ENCODE measurements at places on chromosomes 6 and 20.
A peak's percentile ranks its signal among the peaks of the same experiment; 100 is the strongest.

DNA sequence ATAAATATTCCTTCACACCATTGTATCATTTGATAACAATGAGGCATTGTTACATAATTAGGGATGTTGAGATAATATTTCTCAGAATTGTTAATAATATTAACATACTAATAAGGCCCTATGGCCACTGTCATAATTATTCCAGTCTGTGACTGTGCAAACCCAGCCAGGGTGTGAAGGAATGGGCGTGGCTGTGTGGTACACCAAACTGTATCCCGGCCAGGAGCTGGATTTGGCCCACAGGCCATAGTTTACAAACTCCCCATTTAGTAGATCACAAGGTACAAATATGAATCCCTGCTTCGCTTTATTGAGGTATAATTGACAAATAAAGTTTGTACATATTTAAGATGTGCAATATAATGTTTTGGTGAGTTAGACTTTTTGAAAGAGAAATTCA is 894.7 kb downstream of the C6orf118 start:
- DNase-seq, result no peak

- DNase-seq, result no peak
Observed at GRCh38 chr6:144912474-144912873, 627.3 kb downstream of the UTRN start.

GRCh38 chr6:75065523-75065922 is 140.3 kb downstream of the COL12A1 start:
- peak; percentile 34 for DNase-seq

GRCh38 chr6:128560966-128561365 is 40.6 kb upstream of the PTPRK start:
- DNase-seq, result no peak

- DNase-seq, result no peak
Observed at GRCh38 chr6:132068766-132069165, 117.6 kb upstream of the CCN2 start.

DNA sequence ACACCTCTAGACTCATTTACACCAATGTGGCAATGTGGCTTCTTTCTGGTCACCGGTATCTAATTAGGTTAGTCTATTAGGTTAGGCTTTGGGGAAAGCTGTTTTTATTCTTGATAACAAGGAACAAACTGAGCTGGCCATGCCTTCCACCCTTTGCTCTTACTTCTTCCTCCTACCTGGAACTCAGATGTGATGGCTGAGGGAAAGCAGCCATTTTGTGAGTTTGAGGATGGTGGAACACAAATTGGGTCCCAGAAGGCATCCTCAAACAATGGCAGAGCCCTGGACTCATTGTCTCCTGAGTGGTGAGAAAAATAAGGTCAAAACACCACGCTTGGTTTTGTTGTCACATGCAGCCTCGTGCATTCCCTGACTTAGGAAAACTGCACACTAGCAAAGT is 7.7 kb downstream of the CDH4 start:
- no peak for DNase-seq

GRCh38 chr6:140340795-140341194 is 966.3 kb upstream of the CITED2 start:
- DNase-seq, result no peak

GRCh38 chr6:5718231-5718947 is 288.3 kb downstream of the NRN1 start:
- no peak for DNase-seq

DNA sequence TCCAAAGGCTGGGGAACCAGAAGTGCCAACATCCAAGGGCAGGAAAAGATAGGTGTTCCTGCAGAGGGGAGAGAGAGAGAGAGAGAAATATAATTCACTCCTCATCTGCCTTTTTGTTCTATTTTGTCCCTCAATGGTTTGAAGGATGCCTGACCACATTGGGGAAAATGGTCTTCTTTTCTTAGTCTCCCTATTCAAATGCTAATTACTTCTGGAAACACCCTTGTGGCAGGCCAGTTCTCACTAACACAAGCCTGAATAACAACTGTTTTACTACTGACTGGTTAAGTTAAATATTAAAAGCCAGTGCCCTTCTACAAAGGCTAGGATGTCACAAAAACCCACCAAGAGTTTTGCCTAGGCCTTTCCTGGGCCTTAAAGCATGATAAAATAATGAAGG is 425.4 kb upstream of the HTR1E start:
- DNase-seq, result no peak

GRCh38 chr20:43460172-43460829 is 2.6 kb downstream of the SRSF6 start:
- no peak for DNase-seq

DNA sequence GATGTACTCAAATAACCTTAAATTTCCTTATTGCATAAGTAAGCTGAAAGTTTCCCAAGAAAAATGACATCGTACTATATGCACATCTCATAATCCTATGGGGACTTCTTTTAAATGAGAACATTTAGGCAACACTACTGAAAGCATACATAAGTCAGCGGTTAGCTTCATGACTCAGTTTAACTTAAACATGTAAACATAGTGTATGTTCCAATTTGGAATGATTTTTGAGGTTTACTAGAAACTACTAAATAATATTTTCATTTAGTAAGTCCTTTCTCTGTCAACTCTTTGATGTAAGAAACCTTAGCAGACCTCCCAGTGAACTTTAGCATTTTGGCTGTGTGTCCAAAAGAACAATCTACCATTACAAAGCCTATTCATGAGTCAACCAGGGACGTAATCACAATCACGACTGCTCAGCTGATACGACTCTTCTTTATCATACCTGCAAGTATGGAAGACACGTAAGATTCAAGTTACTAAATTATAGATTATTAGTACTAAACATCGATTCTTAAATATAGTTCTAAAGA is 19.3 kb downstream of the HIVEP2 start:
- DNase-seq, result no peak

GRCh38 chr20:44644667-44645131 is 6.8 kb downstream of the ADA start:
- DNase-seq, result no peak

DNA sequence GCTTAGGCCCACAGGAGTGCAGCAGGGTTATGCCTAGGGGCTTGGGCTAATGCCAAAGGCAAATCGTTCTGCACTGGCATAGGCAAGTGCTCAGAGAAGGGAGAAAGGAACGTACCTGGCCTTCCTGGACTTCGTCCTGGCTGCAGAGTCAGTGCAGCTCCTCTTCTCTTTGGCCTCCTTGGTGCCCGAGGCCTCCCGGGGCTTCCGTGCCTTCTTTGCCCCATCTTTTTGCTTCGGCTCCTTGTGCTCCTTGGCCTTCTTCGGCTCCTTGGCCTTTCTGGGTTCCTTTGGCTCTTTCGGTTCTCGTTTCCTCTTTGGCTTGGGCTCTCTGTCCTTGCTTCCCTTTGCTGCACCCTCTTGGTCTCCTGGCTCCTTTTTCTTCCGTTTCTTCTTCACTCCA is 85.2 kb downstream of the CHD6 start:
- DNase-seq, result no peak

DNA sequence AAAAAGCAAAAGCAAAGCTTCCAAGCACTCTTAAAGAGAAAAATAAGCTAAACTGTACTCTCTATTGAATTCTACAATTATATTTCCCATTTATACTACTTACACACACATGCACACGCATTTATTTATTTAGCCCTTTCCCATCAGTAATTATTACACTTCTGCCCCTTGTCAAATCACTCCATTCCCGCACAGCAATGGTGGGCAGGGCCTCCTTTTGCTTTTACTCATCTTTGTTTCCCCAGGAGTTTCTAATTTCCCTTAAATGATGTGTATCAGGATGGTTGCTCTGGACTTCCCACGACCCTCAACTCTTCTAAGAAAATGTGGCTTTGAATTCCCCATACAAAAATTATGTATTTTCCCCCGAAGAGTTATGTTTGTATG is 19.9 kb downstream of the PXT1 start:
- DNase-seq, result no peak

DNA sequence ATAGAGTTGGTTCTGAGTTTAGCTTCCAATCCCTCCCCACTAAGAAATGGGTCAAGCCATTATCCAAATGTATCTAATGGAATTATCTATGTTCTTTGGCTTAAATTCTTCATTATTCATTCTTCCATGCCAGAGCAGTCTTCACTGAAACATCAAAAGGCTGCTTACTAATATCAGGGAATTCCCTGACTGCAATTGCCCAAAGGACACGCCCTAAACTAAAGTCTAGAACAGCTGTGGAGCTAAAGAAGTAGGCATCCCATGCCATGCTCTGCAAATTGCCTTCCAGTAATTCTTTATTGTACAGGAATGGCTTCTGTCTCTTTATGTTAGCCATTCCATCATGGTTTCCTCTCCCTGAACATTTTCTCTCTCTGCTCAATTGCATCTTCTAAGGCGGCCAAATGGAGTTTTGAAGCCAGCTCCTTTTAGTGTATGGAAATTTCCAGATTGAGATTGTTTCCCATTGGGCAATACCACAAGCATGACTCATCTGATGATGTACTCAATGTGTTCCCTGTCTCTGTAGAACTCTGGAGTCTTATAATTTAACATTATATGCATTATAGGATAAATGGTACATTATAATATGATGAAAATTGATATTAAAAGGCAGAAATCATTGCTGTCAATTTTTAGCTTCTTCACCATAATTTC is 28.8 kb upstream of the TSHZ2 start:
- DNase-seq, result no peak

- no peak for DNase-seq
Observed at GRCh38 chr20:6469695-6470094, 297.8 kb upstream of the BMP2 start.

DNA sequence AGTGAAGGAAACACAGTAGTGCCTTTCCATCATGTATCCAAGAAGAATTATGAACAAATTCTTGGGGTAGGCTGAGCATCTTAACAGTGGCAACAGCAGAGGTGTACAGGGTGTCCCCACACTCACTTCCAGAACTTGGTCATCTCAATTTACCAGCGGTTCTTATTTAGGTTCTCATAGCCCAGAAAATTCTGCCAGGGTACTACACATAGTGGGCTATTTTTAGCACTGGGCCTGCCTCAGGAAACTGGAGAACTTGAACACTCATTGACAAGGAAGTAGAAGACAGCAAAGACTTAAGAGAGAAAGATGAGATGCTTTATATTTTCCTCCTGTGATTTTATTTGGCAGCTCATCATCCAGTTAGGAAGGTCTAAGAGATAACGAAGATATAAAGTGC is 71.8 kb upstream of the PHIP start:
- DNase-seq, result no peak

GRCh38 chr6:40963019-40963418 is 76.0 kb downstream of the UNC5CL start:
- no peak for DNase-seq

- DNase-seq, result no peak
Observed at GRCh38 chr20:48930035-48930434, 8.5 kb downstream of the ARFGEF2 start.

- DNase-seq, result no peak
Observed at GRCh38 chr20:19758133-19758500, at the start of gene RIN2. RIN2 (plus strand) TSS chr20:19758258; CDS start chr20:19889602, 131,344 bp downstream.

- no peak for DNase-seq
Observed at GRCh38 chr20:63502671-63503172, 3.8 kb upstream of the EEF1A2 start.

GRCh38 chr6:131283466-131284175 is 148.4 kb downstream of the AKAP7 start:
- DNase-seq, result no peak

GRCh38 chr20:57999465-58000111 is 228.9 kb downstream of the ANKRD60 start:
- no peak for DNase-seq

DNA sequence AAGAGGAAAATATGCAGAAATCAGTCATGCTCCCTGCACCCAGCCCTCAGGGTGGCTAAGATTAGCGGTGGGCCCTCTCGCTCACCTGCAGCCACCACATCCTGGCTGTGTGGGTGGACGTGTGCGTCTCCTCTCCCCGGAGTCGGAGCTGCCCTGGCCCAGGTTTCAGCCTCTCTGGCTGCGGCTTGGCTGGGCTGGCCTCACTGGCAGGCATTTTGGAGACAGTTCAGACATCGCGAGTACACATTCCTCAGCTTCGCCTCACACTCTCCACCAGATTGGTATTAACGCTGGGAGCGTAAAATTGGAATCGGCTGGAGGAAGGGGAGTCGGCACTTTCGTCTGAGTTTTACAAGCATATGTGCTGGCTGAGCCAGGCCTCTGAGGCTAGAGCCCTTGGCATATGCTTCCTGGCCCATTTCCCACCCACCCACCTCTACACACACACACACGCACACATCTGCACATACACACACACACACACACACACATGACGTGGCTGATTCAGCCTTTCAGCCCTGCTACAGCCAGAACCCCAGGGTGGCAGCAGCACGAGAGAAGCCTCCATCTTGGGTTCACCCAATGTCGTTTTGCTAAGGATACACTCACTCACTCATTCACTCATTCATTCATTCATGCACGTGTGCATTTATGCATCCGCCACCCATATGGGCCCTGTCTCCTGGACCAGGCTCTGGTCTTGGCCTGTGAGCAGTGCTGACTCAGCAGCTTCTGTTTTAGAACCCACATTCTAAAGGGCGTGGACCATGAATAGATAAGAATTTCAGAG is 42.9 kb downstream of the BCAS4 start:
- no peak for DNase-seq

DNA sequence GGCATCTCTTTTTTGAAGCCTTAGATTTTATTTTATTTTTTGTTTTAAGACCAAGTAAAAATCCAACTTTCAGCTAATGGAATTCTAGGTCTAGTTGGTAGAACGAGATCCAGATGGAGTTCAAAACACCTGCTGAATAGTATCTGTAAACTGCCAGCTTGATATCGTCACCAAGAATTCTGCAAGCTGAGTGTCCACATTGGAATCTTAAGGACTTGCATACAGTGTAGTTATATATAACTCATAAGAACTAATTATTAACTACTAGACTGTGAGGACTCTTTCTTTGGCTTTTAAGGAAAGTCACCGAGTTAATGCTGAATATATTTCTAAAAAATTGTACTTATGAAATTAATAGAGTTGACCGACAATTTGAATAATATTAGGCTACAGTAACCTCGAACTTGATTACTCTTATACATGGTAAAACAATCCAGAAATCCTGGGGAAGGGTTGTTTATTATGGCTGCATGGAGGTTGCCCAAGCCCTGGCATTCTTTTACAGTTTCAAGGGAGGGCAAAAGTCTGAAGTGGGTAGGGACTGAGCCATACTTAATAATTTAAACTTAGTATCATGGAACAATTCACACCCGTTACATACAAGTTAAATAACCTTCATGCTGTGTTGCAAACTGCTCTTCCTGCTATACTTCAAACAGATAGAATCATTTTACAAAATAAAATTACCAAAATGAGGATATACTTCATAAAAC is 553.9 kb downstream of the PTPRT start:
- DNase-seq, result no peak
